ENCODE measurements at places on chromosomes 12 and 14. TPM values are rescaled to one million over a fixed set of nuclear protein-coding genes. Genes with fewer than 3 reads are reported as not detected.

Gene ZDHHC22
- polyA plus RNA-seq: not detected

Gene NYNRIN
- polyA plus RNA-seq: 0.89 TPM

Gene GDF11
- polyA plus RNA-seq: 0.55 TPM

Gene NID2
- polyA plus RNA-seq: 4.7 TPM

Gene SLC4A8
- polyA plus RNA-seq: 0.07 TPM

Gene OR6C2
- not detected for polyA plus RNA-seq

- DNase-seq: no peak
Measured at GRCh38 chr14:61329478-61330051, 8.2 kb downstream of the PRKCH start.

- DNase-seq: no peak
Measured at GRCh38 chr12:70637303-70638085, at the start of gene PTPRB. Gene PTPRB, minus strand, starts transcription at chr12:70637429. Its CDS starts 34 bp downstream, at chr12:70637395.

- DNase-seq: no peak
Measured at GRCh38 chr14:32010604-32011125, 66.4 kb upstream of the ARHGAP5 start.

DNA sequence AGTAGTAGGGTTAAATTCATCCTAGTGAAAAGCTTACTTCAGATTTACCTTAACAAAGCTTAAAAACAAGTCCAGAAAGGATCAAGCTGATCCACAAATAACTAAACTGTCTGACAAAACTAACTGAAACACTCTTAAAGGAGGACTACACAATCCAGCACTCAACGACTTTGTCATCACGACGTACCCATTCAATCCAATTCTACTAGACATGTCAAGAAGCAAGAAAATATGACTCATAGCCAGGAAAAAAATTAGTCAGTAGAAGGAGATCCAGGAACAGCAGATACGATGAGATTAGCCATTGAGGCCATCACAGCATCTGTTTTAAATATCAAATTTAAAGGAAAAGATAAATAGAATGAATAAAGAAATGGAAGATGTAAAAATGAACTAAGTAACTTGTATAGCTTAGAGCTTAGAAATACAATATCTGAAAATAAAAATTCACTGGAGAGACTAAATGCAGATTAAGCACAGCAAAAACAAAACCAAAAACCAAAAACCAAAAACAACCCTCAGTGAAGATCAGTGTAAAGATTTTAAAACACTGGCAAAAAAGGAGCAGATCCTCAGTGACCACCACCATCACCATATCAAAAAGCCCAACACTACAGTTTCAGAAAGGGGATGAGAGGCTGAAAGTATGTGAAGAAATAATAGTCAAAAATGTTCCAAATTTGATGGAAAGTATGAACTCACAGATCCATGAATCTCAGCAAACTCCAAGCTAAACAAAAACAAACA, 95.0 kb upstream of the CCND2 start:
- DNase-seq: no peak

GRCh38 chr14:71358209-71358931, 451.1 kb downstream of the PCNX1 start:
- no peak for DNase-seq

DNA sequence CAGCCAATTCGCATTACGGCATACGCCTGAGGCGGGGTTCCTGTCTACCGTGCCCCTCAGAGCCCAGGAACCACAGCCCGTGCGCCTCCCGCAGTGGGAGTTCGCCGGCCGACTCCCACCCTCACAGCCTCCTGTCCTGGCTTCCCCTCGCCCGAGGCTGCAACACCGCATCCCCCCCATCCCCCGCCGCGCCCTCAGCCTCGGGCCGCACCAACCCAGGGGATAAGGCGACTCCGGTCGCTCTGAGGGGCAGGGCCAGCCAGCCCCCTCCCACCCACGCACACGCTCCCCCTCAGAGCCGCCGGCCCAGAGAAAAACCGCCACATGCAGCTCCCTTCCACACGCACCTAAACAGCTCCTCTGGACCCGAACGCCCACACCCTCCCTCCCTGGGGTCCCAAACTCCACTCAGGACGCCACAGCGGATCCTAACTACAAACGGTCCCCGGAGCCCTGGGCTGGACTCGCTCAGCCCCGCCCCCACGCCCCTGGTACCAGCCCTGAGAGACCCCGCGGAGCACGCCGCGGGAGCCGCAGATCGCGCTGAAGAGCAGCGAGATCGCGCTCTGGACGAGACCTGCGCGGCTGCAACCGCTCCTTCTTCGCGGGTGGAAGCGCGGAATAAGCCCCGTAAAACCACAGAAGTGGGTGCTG, at the start of gene C14orf39:
Gene C14orf39 (minus strand): TSS at position 466 of the 654 bp plus-strand sequence. CDS start 985 bp downstream, outside the sequence.
- DNase-seq: no peak
